B cell (primary cell): ENCODE measurements at places on chromosomes 13 and 19. TPM values are rescaled to one million over a fixed set of nuclear protein-coding genes. Genes with fewer than 3 reads are reported as not detected.

BEST2 gene
- total RNA-seq: not detected in 2 replicates

NUMBL gene
- 21.8 and 27.7 TPM in 2 replicates for total RNA-seq

WDR87 gene
- 0.07 TPM in 1 of 2 replicates, not detected in the other for total RNA-seq

JAK3 gene
- total RNA-seq: 142 and 143 TPM in 2 replicates

LRRC8E gene
- not detected in 2 replicates for total RNA-seq

CCL25 gene
- total RNA-seq: not detected in 2 replicates

MIER2 gene
- 14.0 and 19.7 TPM in 2 replicates for total RNA-seq

DNA sequence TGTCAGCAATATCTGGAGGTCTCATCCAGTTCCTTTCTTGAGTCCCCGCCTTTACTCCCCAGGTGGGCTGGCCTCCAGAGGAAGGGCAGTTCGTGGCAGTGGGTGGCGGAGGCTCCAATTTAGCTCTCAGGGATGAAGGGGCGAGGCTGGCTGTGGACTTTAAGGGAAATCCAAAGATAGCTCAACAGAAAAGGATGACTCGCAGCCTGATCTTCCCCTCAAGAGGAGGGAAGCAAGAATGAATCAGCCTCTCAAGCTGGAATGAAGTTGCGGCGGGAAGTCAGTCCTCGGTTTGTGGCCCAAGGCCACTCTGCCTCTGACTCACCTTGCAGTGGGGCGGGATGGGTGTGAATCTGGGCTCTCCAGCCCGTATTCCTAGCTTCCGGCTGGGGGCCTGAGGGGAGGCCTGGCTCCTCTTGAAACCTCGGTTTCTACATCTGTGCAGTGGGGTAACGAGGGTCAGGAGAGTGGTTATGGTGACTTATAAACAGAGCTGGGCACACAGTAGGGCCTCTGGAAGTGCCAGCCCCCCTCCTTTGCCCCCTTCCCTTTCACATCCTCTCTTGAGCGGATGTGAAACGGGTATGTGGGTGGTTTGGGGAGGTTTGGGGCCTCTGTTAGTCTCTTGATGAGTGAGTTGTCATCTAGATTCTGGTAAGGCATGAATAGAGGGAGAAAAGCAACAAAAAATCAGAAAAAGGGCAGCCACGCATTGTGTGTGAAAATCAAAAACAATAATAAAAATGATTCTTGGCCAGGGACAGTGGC lies 10.5 kb upstream of the SMG9 start:
- peaks cover 39% of the 10 kb centered on the region for H3K36me3 ChIP-seq
- peaks cover 42% of the 10 kb centered on the region for H3K4me1 ChIP-seq
- peak overlapping the region; percentile 88 for H3K27ac ChIP-seq
- no peaks in the 10 kb centered on the region for H3K27me3 ChIP-seq
- H3K4me3 ChIP-seq: peak overlapping the region; percentile 34
- DNase-seq: peak; percentile 82

- H3K27ac ChIP-seq: no peak overlapping the region
- H3K36me3 ChIP-seq: no peaks in the 10 kb centered on the region
- H3K4me1 ChIP-seq: no peaks in the 10 kb centered on the region
Measured at GRCh38 chr13:36158611-36159010, 27.4 kb upstream of the DCLK1 start.

- DNase-seq: no peak
- no peak overlapping the region for H3K4me3 ChIP-seq
- H3K27ac ChIP-seq: no peak overlapping the region
- peaks cover 9% of the 10 kb centered on the region for H3K4me1 ChIP-seq
- H3K27me3 ChIP-seq: no peaks in the 10 kb centered on the region
Measured at GRCh38 chr19:17943274-17944221, 10.7 kb downstream of the CCDC124 start.

GRCh38 chr19:16872728-16873127 lies 16.1 kb upstream of the F2RL3 start:
- H3K27me3 ChIP-seq: no peaks in the 10 kb centered on the region
- DNase-seq: no peak
- no peaks in the 10 kb centered on the region for H3K36me3 ChIP-seq
- no peak overlapping the region for H3K4me3 ChIP-seq
- H3K27ac ChIP-seq: no peak overlapping the region

DNA sequence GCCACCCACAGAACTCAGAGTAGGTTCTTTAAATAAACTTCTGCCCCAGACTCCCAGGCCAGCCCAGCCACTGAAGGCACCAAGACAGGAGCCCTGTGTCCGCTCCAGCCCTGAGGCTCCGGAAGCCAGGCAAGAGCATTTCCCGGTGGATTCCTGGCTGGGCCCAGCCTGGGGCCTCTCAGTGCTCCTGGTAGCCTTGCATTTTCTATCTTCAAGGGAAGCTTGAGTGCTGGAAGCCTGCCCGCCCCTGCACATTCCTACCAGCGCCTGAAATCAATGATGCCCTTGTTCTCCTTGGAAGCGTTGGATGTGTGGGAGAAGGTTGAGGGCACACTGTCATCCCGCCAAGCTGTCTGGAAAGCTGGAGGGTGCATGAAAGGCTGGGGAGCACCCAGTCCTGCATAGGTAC lies 70.3 kb downstream of the ALOX5AP start:
- H3K27ac ChIP-seq: no peak overlapping the region
- no peak for DNase-seq
- H3K4me1 ChIP-seq: peaks cover 8% of the 10 kb centered on the region
- H3K27me3 ChIP-seq: peaks cover 8% of the 10 kb centered on the region
- H3K4me3 ChIP-seq: no peak overlapping the region

GRCh38 chr19:5079071-5079774 lies 110.3 kb downstream of the KDM4B start:
- H3K27me3 ChIP-seq: no peaks in the 10 kb centered on the region
- H3K36me3 ChIP-seq: peaks cover 3% of the 10 kb centered on the region
- H3K4me1 ChIP-seq: peaks cover 9% of the 10 kb centered on the region
- DNase-seq: no peak

GRCh38 chr19:5536337-5536894 lies 31.3 kb downstream of the TINCR start:
- H3K36me3 ChIP-seq: no peaks in the 10 kb centered on the region
- no peaks in the 10 kb centered on the region for H3K27me3 ChIP-seq
- no peaks in the 10 kb centered on the region for H3K4me1 ChIP-seq
- H3K4me3 ChIP-seq: no peak overlapping the region
- no peak for DNase-seq
- H3K27ac ChIP-seq: no peak overlapping the region

- H3K27ac ChIP-seq: no peak overlapping the region
- H3K4me3 ChIP-seq: no peak overlapping the region
- no peaks in the 10 kb centered on the region for H3K36me3 ChIP-seq
- DNase-seq: no peak
- peaks cover 20% of the 10 kb centered on the region for H3K4me1 ChIP-seq
Measured at GRCh38 chr19:49061445-49061844, 3.2 kb downstream of the NTF4 start.

- no peak overlapping the region for H3K4me3 ChIP-seq
- no peaks in the 10 kb centered on the region for H3K4me1 ChIP-seq
- H3K27ac ChIP-seq: no peak overlapping the region
Measured at GRCh38 chr13:98456413-98456845, 120.5 kb downstream of the STK24 start.

GRCh38 chr13:113616281-113616906 lies 31.8 kb downstream of the TFDP1 start:
- H3K27me3 ChIP-seq: no peaks in the 10 kb centered on the region
- no peaks in the 10 kb centered on the region for H3K4me1 ChIP-seq
- H3K36me3 ChIP-seq: no peaks in the 10 kb centered on the region
- H3K27ac ChIP-seq: no peak overlapping the region
- no peak for DNase-seq
- no peak overlapping the region for H3K4me3 ChIP-seq

DNA sequence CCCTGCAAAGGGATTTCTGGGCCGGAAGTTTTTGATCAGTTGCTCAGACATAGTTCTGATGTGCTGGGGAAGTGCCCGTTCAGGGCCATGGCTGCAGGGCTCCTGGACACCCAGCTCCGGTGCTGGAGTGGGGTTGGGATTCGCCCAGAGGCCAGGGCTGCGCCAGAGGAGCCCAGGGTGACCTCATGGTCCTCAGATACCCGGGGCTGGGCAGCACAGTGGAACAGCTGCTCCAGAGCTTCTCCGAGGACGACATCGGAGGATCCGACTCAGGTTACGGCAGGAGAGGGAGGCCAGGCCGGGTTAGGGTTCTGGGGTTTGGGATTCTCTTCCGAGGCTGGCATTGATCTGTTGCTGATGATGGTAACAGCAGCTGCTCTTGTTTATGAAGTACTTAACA lies 20.9 kb downstream of the CARM1 start:
- H3K4me1 ChIP-seq: no peaks in the 10 kb centered on the region
- no peaks in the 10 kb centered on the region for H3K36me3 ChIP-seq
- H3K27ac ChIP-seq: no peak overlapping the region
- no peaks in the 10 kb centered on the region for H3K27me3 ChIP-seq
- H3K4me3 ChIP-seq: no peak overlapping the region
- no peak for DNase-seq

DNA sequence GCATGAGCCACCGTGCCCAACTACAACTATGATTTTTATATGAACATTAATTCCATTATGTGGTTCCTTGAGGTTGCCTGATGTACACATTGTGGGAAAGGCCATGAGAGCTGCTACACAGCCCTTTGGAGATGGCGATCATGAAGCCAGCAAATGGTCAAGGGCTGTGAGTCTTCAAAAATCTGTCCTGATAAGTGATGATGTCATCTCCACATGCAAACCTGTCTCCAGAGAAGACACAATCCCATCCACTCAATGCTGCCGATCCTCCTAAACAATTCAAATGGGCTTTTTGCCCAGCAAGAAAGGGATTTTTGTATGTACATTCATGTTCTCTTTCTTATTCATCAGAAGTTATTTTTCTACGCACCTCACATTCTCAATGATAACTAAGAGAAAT lies 17.6 kb downstream of the SIGLEC7 start:
- no peak for DNase-seq
- no peak overlapping the region for H3K27ac ChIP-seq
- peaks cover 3% of the 10 kb centered on the region for H3K27me3 ChIP-seq
- H3K4me3 ChIP-seq: no peak overlapping the region

DNA sequence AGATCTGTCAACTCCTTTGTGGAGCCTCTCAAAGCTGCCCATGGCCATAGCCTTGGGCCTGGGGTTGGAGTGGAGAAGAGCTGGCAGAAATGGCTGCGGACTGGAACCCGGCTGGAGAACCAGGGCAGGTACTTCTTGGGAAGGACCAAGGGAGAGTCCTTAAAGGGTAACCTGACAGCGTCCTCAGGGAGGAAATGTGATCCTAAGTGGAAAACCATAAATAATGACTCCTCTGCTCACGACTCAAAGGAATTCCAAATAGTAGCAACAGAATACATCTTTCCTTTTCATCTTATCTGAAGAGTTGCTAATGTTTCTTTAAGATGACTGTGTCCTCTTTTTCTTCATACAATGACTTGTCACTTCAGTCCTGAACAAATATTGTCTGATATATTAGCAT lies 41.0 kb downstream of the RAP2A start:
- no peaks in the 10 kb centered on the region for H3K36me3 ChIP-seq
- no peak overlapping the region for H3K4me3 ChIP-seq
- H3K27ac ChIP-seq: no peak overlapping the region
- no peaks in the 10 kb centered on the region for H3K4me1 ChIP-seq
- DNase-seq: no peak

DNA sequence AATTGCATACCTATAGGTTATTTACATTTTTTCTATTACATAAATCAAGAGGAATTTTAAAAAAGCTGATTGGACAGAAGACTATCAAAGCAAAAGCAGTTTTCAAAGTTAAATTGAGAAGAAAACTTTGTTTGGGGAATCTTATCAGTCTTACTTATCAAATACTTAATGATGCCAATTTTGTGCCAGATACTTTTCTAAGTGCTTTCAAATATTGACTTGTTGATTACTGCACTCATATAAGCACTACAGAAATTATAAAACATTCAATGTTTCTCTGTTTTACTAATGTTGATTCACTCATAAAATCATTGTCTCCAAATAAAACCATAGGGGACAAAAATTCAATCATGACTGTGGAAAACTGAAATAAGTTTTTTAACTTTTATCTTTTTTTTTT lies 36.2 kb downstream of the PCDH9 start:
- H3K4me1 ChIP-seq: no peaks in the 10 kb centered on the region
- DNase-seq: no peak
- H3K27ac ChIP-seq: no peak overlapping the region
- H3K36me3 ChIP-seq: no peaks in the 10 kb centered on the region
- H3K4me3 ChIP-seq: no peak overlapping the region
- H3K27me3 ChIP-seq: no peaks in the 10 kb centered on the region

GRCh38 chr13:74204602-74205312 lies 70.6 kb upstream of the KLF12 start:
- no peak overlapping the region for H3K27ac ChIP-seq
- H3K4me3 ChIP-seq: no peak overlapping the region
- no peaks in the 10 kb centered on the region for H3K36me3 ChIP-seq
- no peak for DNase-seq
- H3K4me1 ChIP-seq: no peaks in the 10 kb centered on the region
- H3K27me3 ChIP-seq: peaks cover 3% of the 10 kb centered on the region

DNA sequence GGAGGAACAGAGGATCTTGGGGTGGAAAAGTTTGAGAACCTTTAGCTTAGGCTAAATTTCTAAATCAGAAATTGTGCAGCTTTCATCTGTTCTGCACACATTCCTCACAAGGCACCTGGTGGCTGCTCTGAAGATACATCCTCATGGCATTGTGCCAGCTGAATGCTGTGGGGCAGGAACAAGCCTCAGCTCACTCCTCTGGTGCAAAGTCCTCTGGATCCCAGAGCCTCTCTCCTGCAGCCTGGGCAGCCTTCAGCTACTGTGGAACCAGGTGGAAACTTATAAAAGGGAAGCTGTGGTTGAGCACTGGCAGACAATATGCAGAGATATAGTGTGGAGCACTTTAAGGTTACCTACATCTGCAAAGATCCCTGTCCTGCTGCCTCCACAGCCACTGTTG lies 72.3 kb downstream of the KCTD12 start:
- H3K27ac ChIP-seq: no peak overlapping the region
- no peaks in the 10 kb centered on the region for H3K36me3 ChIP-seq
- no peak for DNase-seq
- H3K4me1 ChIP-seq: no peaks in the 10 kb centered on the region

- peak overlapping the region; percentile 77 for H3K4me3 ChIP-seq
- DNase-seq: peak; percentile 81
- peak overlapping the region; percentile 92 for H3K27ac ChIP-seq
- H3K36me3 ChIP-seq: no peaks in the 10 kb centered on the region
- peaks cover 66% of the 10 kb centered on the region for H3K4me1 ChIP-seq
Measured at GRCh38 chr19:41548954-41549688, 26.8 kb upstream of the CEACAM21 start.
